ENCODE measurements at places on chromosomes 7 and 10.
A peak's percentile ranks its signal among the peaks of the same experiment; 100 is the strongest.

- DNase-seq = no peak
Observed at GRCh38 chr7:99500637-99501009, 542 bp upstream of the ZNF394 start.

DNA sequence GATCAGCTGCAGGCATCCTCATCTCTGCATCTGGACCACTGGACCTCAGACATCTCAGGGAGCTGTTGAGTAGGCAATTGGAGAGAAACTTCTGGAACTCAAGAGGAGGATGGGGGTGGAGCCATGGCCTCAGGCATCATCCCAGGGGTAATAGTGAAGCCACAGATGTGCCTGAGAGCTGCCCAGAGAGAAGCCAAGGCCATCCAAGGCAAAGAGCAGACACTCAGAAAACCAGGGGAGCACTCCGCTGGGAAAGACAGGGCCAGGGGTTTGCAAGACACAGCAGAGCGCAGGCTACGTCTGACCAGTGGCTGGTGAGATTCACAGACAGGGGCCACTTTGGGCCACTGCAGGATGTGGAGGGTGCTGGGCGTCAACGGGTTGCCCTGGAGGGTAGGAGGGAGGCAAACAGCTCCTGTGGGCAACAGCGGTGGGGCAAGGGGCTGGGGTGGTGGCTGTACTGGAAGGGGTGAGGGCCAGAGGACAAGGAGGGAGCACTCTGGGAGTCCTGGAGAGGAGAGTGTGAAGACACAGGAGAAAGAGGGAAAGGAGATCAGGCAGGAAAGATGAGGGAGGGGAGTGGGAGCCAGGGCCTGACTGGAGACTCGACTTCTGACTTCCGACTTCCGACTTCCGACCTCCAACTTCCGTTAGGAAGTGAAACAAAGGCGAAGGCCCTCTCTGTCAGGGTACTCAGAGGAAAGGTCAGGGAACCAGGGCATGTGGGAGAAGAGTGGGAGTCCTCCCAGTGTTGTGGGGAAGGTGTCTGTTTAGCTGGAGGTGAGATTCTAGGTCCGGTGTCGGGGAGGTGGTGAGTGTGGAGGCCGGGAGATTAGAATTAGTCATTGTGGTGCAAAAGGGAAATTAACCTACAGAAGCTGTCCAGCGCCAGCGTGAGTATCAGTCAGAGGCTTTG is 69.7 kb upstream of the ANTXRL start:
- peak; percentile 4 for DNase-seq

DNA sequence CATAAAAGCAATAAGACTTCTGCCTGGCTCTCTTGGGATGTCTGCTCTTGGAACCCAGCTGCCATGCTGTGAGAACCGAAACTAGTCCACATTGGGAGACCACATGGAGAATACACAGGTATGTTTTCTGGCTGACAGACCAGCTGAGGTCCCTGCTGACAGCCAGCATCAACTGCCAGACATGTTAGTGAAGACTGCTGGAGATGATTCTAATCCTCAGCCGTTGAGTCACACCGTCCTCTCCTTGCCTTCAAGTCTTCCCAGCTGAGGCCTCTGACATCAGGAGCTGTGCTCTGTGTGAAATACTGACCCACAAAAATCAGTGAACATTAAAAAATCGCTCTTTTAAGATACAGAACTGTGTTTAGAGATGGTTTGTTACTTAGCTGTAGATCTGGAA is 36.9 kb upstream of the AGR2 start:
- no peak for DNase-seq

- no peak for DNase-seq
Observed at GRCh38 chr10:131469551-131469950, 158.0 kb upstream of the TCERG1L start.

DNA sequence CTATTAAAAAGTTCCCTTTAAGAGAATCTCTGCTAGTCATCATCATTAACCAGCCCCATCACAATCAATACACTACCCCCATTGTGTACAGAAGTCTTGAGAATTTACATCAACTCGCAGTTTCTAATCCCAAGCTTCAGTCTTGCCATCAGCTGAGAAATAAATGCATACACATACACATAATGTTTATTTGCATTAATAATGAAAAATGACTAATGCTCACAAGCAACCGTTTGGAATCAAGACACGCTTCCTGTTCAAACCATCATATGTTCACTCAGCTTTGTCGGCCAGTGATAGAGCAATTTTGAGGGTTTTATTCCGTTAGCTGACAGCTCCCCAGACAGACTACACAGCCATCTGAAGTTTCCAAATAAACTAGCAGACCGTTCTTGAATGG is 287.1 kb downstream of the SFMBT2 start:
- no peak for DNase-seq

GRCh38 chr7:128373606-128374005 is 12.1 kb upstream of the PRRT4 start:
- DNase-seq = no peak

- DNase-seq = no peak
Observed at GRCh38 chr10:84988011-84988410, 659.6 kb downstream of the CCSER2 start.

GRCh38 chr7:45967591-45968157 is 46.6 kb upstream of the IGFBP3 start:
- no peak for DNase-seq

DNA sequence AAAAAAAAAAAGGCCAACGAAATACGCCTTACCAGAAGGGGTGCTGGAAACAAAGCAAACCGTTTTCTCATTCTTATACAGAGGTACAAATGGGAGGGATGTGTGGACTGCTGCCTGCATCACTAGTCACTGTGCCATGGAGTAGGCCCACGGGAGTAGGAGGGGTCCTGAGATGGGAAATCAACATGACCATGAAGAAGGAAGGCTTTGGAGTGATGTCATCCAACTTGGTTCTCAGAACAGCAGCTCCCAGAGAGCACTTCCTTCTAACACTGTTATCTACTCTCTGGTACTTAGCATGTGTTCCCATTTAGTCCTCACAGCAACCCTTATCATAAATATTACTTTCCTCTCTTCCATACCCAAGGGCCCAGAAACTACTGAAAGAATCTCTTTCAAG is 60.0 kb upstream of the LRGUK start:
- DNase-seq = no peak

DNA sequence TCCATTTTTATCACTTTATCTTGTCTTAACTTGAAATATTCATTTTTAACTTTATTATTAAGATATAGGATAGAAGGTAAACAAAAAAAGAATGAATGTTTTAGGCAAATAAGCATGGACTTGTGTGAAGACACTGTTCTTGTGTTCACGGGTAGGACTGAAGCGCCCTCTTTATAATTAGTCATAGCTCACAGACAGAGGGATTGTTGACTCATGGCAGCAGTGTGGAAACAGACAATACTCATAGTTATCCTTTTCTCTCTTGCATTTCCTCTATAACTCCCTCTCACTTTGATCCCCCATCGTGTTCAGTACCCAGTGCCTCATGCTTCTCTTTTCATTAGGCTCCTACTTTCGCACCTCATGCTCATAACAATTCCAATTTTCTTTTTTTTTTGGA is 731.8 kb downstream of the PHTF2 start:
- no peak for DNase-seq

DNA sequence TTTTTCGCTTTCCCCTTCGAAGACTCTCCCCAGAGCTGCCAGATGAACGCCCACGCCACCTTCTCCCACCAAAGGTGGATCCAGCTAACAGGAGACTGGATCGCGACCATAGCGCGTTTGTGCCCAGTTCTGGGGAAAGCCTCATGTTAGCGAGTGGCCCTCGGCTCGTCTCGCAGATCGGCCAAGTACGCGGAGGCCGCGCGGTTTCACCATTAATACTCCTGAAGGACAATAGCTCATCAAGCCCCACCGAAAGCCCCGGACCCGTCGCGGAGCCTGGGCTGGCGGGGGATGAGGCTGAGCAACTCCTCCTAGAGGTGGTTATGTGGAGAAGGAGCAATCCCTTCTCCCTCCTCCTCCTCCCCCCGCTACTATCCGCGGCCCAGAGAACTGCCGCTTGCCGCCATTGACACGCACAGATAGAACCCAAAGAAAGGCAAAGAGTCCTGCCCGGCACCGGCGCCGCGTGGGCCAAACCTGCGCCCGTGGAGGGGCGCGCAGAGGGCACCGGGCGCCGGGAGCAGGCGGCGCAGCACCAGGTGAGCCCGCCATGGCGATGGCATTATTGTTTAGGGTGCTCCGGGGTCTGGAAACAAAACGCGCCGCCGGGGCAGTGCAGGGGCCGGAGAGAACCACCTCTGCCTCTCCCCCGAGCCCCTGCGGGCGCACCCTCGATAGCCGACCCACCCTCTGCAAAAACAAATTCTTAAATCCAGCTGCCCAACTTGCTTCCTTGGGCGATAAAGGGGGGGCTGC is at the start of gene MACROH2A2:
TSS of gene MACROH2A2 (plus strand) at position 385 of the 756 bp plus-strand sequence. CDS start 22,813 bp downstream, outside the sequence.
- peak; percentile 13 for DNase-seq

GRCh38 chr7:24284699-24285506 is 913 bp downstream of the NPY start:
- DNase-seq = no peak

GRCh38 chr7:25427721-25428120 is 199.4 kb upstream of the NPVF start:
- DNase-seq = no peak

GRCh38 chr7:123709525-123709924 is 39.3 kb downstream of the WASL start:
- no peak for DNase-seq

- no peak for DNase-seq
Observed at GRCh38 chr7:116226664-116227063, 16.3 kb downstream of the TES start.

GRCh38 chr10:53406532-53406931 is 633.9 kb upstream of the MBL2 start:
- DNase-seq = no peak

GRCh38 chr10:14839305-14839695 is 1.2 kb downstream of the HSPA14 start:
- no peak for DNase-seq

GRCh38 chr10:86361156-86362128 is 5.2 kb downstream of the GRID1 start:
- no peak for DNase-seq

- DNase-seq = no peak
Observed at GRCh38 chr7:159093351-159093971, 51.2 kb downstream of the VIPR2 start.

Data from activated CD4-positive, alpha-beta T cell treated with anti-CD3 and anti-CD28 coated beads, Interleukin-2, amount 10 ng/mL, durations not matched to agents 7 days and 5 days (primary cell).